ENCODE measurements at places on chromosomes 7 and 10.
A peak's percentile ranks its signal among the peaks of the same experiment; 100 is the strongest.

GRCh38 chr10:49119746-49120145 is 4.4 kb upstream of the VSTM4 start:
- no peak for DNase-seq

GRCh38 chr10:63103971-63104409 is 29.1 kb upstream of the NRBF2 start:
- no peak for DNase-seq

DNA sequence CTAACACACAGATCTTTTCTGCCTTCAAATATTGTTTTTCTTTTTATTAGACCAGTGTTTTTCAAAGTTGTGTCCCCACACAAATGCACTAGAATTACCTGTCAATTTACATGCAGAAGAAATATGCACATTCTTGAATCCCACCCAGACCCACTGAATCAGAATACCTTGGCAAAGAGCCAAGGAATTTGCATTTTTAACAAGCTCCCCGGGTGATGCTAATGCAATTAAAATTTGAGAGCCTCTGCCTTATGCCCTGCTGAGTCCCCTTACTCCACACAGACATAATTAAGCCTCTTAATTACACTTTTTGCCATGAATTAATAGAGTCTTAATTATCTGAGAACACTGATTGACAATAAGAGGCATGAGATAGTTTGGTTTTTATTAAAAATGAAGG is 201.2 kb upstream of the GRB10 start:
- DNase-seq = no peak

GRCh38 chr10:110207011-110207804 is at the start of gene MXI1:
TSS of gene MXI1 (plus strand) at chr10:110207605. CDS start at chr10:110207809, 204 bp downstream.
- DNase-seq = peak; percentile 38

DNA sequence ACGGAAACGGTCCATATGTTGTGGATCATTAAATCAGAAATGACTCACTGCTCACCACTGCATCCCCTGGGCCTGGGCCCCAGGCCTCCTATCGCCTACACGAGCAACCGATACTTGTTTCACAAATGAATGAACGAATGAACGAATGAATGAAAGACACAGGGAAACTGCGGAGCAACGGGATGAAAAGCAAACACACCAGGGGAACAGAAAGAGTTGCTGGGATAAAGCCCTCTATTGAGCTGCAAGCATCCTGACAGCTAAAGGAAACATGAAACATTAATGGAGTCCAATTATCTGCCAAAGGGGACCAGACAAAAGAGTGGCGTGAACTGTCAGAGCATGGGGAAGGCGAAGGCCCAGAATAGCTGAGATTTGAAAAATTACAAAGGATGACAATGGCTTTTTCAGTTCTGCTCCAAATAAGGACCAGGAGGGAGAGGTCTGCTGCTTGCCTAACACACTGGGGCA is 92.1 kb downstream of the GRB10 start:
- no peak for DNase-seq

GRCh38 chr10:28676326-28676967 is 874 bp upstream of the BAMBI start:
- no peak for DNase-seq

- DNase-seq = no peak
Observed at GRCh38 chr7:82017334-82017943, 247.6 kb upstream of the HGF start.

DNA sequence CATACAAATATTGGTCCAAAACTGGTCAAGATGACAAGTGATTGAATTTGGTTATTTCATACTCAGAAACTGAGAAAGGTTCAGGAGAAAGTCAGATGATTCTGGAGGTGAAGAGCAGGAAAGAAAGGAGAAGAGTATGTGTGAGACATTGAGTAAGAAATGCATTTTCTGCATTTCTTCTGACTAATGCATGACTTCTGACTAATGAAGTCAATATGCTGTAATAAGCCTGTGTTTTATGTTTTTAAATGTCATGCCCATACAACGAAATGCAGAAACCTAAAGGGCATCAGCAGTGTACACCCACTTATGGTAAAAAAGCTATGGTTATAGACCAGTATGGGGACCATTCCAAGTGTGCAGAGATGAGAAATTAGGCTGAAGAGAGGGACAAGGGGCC is 1227.8 kb upstream of the SORCS1 start:
- no peak for DNase-seq

DNA sequence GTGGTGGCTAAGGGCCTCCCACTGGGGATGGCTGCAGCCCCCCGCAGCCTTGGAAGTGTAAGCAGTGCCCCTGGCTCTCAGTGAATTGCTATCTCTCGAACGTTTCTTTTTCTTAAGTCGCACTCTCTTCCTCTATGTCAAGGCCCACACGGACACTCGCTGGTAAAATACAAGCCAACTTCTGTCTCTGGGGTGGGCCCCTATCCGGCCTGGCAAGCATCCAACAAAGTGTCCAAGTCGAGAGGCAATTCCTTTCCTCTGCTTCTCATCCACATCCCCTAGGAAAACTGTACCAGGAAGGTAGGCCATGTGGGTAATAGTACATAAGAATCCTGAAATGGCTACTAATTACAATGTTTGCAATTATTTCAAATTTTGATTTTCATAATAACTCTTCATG is 194.9 kb upstream of the MGMT start:
- DNase-seq = no peak

DNA sequence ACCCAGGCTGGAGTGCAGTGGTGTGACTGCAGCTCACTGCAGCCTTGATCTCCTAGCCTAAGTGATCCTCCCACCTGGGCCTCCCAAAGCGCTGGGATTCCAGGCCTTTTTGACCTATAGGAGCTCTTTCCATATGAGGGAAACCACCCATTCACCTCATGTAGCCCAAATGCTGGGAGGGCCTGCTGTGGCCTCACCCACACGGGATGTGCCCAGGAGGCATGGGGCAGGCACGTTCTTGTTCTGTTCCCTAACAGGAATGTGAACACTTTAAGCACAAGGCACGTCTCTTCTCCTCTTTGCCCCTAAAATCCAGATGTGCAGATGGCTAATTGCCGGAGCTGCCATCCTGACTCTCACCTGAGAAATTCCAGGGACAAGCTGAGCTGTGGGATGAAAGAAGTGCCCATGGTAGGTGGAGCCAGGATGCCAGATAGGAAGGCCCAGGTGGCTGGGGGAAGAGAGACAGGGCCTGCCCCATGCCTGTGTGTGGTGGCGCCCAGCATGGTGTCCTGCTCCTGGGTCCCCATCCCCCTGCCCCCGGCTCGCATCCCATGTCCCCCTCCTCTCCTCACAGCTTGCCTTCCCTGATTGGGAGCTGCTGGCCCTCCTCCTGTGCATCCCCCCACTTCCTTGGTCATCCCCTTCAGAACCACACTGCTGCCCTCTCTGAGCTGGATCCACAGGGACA is 17.3 kb downstream of the CAMK2B start:
- DNase-seq = no peak

GRCh38 chr10:96840841-96841518 is 8.9 kb downstream of the LCOR start:
- DNase-seq = no peak

- DNase-seq = no peak
Observed at GRCh38 chr7:21041666-21042065, 255.0 kb upstream of the SP8 start.

GRCh38 chr10:60271319-60272040 is 118.2 kb downstream of the ANK3 start:
- no peak for DNase-seq

- no peak for DNase-seq
Observed at GRCh38 chr10:19977097-19977521, 160.9 kb downstream of the PLXDC2 start.

DNA sequence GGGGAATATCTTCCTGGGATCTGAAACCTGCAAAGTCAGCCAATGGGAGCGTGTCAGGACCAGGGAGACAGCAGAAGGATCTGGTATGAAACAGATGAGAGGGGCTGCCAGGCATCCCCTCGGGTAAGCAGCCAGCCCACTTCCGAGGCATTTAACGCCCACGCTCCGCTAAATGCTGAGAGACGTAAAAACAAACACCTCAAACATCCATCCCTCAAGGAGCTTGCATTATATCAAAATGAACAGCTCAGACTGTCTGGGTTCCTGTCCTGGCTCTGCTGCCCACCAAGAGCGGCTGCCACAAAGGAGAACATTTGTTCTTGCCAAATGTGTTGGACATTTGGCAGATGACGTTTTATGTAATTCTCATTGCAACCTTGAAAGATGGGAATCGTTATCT is 7.0 kb upstream of the SERPINE1 start:
- no peak for DNase-seq

- no peak for DNase-seq
Observed at GRCh38 chr7:155371884-155372781, 74.5 kb downstream of the INSIG1 start.

DNA sequence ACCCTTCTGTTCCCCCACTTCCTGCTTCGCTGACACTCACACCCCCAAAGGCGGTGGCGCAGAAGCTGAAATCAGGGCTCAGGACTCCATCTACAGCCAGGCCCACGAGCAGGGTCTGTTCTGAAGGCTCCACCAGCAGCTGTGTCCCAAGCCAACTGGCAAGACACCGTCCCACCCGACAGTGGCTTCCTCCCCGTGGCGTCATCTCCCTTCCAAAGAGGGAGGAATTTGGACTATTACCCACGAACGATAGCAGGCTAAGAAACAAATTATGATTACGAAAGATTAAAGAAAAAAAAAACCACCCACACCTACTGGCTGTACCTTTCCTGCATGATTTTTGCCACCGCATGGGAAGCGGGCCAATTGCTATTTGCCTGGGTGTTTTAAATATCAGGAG is 54.3 kb downstream of the RBM17 start:
- DNase-seq = no peak

GRCh38 chr10:3277566-3277965 is 105.0 kb upstream of the PITRM1 start:
- no peak for DNase-seq

DNA sequence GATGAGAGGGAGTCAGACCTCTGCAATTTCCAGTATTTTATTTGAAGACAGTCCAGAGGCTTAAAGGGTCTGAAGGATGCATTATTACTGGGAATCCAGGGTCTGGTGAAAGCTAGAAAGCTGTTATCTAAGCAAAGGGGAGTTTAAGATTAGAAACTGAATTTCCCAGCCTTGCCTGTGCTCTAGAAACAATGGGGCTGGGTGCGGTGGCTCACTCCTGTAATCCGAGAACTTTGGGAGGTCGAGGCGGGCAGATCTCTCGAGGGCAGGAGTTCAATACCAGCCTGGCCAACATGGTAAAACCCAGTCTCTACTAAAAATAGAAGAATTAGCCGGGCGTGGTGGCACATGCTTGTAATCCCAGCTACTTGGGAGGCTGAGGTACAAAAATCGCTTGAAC is 71.5 kb upstream of the ANLN start:
- no peak for DNase-seq

DNA sequence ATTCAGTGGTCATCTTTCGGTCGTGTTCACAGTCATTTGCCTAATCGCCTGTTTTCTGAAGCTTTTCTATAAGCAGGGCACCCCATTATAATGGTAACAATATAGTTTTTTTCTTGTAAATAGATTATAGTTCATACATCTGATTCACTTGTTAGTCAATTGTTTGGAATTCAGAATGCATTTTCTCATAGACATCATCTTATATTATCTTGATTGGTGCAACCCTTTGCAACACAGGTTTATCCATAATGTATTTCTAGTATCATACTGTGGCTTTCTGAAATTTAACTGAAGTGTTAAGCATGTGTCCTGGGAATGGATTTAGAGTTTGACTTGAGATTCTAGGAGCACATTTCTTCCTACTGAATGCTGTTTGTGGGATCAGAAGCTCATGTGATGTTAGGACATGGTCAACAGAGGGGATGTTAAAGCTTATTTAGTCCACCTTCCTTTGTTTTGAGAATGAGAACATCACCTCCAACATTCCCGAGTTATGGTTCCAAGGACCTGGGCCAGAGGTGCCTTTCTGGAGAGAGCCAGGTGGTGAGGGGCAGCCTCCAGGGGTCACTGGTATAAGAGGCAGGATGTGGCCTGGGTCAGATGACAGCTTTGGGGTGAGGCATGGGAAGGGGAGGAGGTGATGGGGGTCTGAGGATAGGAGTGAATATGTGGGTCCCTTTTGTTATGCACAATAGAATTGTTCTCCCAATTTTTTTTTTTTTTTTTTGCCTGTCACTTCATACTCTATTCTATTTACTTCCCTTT is 415.6 kb downstream of the EXOC4 start:
- DNase-seq = no peak

- no peak for DNase-seq
Observed at GRCh38 chr10:60099998-60100747, 193.8 kb upstream of the CCDC6 start.

DNA sequence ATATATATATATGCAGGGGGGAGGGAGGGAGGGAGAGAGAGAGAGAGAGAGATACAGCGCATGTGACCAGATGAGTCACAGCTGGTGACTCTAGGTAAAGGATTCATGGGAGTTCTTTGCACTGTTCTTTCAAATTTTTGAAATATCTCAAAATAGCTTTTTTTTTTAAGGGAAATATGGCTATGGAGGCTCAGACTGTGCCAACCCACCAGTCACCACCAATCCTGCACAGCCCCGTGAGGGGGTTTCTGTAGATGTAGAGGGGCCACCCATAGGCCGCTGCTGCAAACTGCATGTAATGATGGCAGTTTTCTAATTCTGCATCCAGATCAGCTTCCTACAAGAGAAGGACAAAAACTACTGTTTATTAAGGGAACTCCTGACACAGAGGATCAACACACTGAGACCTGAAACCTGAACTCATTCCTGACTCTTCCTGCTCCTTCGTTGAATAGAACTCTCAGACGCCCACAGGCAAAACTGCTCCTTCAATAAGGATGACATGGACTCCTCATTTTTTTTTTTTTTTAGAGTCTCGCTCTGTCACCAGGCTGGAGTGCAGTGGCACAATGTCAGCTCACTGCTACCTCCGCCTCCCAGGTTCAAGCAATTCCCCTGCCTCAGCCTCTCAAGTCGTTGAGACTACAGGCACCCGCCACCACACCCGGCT is 17.3 kb downstream of the DAGLB start:
- no peak for DNase-seq

DNA sequence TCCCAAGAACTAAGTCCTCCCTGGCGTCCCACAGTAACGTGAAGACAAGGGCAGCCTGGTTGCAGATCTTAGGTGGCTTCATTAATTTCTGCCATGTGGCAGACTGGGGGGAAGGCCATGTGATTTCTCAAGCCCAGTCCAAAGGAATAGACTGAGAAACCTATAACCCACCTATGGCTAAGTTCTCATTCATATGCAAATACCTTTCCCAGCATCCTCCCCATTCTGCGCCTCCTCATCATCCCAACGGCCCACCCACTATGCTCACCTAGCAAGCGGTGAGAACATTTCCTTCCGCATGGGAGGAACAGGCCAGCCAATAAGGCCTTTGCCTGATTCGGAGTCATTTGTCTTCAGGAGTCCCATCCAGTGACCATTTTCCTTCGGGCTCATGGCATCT is 8.2 kb upstream of the CLEC2L start:
- DNase-seq = no peak

All from NCI-H2029 (cell line).